ENCODE measurements at places on chromosomes 5 and 9.

GRCh38 chr9:8980496-8981013, 1181.0 kb upstream of the DMAC1 start:
- DNase-seq: no peak

DNA sequence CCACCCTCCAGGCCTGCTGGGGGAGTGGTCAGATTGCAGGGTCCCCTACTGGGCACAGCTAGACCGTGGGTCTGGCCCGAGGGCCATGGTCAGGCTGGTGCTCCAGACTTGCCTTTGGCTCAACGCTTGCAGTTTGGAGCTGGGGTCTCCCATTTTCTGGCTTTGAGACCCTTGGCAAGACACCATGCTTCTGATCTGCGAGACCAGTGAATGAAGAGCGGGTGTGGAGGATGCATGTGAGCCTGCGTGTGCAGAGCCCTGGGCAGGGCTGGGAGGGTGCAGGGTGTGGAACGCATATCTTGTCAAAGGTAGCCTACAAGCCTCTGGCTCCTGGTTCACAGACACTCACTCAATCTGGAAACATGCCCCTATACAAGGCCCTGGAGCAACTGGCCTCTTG, 6.1 kb upstream of the MRNIP start:
- no peak for DNase-seq

DNA sequence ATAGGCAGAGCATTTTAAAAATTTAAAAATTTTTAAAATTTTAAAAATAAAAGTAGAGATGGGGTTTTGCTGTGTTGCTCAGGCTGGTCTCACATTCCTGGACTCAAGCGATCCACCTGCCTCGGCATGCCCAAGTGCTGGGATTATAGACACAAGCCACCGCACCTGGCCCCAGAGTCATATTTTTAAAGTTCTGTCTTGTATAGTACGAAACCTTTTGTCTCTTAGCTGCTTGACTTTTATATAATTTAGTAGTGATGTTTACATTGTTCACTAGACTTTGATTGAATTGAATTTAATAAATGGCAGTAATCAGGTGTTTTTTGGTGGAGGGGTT, 31.0 kb downstream of the LRRTM2 start:
- no peak for DNase-seq

DNA sequence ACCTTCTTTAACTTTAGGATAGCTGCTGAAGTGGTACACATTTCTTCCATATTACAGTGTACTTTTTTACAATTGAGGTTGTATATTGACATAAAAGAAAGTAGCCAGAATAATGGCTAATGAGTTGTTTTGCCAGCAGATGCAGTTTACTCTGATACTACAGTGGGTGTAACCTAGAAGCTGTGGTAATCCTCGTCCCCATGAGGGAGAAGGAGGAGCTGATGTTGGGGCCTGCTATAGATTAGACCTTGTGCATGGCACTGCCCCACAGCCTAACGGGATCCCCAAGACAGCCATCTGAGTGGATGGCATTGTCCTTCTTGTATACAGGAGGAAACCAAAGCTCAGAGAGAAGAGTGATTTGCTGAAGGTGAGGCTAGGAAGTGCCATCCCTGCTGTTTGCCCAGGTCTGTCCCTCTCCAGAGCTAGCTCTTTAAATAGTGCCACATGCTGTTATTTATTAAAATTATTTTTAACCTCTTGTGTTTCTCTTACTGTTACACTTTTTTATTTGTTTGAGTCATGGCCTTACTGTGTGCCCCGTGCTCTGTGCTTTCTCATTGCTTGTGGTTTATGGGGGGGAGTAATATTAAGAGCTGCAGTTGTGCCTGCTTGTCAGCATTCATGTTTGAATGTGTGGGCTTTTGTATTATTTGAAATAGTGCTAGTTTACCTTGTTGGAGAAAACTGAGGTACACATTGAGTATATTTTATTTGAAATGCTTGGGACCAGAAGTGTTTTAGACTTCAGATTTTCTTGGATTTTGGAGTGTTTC, 65.3 kb downstream of the ICE1 start:
- no peak for DNase-seq

DNA sequence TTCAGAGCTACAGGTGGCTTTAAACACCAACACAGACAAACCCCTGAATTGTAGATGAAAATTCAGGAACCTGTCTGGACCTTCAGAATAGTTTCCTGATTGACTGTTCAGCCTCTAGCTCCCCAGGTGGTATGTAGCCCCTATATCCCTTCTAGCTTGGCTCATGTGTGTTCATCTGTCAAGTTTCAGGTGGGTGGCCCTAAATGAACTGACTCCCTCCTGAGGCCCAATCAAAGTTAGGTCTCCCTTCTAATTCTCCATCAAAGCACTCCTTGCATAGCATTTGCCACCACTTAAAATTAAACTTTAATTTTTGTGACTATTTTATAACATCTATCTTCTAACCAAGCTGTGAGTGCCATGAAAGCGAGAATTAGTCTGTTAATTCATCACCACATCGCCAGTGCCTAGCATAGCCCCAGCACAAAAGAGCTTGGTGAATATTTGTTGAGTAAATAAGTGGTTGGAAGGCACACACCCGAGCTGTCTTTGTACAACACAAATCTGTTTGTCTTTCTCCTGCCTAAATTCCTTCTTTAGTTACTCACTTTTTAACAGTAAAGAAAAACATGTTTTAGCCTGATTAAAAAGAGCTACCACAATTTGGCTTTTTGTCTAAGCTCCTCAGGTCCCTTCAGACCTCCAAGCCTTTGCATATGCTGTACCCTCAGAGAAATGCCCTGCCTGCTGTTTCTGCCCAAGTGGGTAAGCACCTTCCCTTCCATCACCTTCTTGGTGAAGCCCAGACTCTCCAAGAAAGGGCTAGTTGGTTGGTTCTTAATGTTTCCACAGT, 138.1 kb upstream of the HMHB1 start:
- DNase-seq: no peak

- no peak for DNase-seq
These were observed 104.4 kb upstream of the GNA14 start for GRCh38 chr9:77752554-77752953.

Measured in hematopoietic multipotent progenitor cell treated with erythropoietin and hydrocortisone succinate and interleukin-3 and kit ligand, for 4 days (in vitro differentiated cells).